ENCODE measurements at places on chromosomes 4 and X.

- DNase-seq, result no peak
Observed at GRCh38 chrX:18894156-18894555, 89.8 kb downstream of the PHKA2 start.

DNA sequence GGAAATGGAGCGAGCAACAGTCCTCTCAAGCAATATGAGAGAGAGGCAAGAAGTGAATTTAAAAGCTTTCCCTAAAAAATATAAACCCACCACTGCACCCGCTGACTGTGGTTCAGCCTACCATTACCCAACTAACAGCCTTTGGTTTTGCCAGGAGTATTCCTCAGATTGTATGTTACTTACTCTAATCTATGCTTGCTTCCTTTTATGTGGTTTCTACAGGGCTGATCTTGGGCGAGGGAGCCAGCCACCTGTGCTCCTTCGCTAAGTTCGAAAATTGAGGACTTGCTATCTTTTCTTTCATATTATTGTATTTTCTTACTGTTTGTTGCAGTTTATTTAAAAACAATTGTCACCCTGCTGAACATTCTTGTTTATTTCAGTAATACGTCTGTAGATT, 101.1 kb downstream of the DDX53 start:
- no peak for DNase-seq

- no peak for DNase-seq
Observed at GRCh38 chr4:121824950-121825349, 1.3 kb upstream of the CCNA2 start.

DNA sequence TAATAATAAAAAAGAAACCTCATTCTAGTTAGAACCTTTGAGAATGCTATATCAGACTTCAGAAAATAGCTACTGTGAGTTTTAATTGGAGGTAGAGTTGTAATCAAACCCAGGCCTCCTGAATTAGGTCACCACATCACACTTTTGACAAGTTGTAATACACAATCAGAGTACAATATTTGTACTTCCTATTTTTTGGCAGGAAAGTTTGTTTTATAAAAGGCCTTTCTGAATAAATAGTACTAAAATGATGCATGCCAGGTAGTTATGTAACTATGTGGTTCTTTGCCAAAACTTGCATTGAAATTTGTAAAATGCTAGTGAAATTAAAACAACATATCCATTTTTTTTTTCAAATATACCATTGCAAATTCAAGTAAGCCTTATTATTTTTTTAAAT, 26.8 kb downstream of the ADH7 start:
- DNase-seq, result no peak

DNA sequence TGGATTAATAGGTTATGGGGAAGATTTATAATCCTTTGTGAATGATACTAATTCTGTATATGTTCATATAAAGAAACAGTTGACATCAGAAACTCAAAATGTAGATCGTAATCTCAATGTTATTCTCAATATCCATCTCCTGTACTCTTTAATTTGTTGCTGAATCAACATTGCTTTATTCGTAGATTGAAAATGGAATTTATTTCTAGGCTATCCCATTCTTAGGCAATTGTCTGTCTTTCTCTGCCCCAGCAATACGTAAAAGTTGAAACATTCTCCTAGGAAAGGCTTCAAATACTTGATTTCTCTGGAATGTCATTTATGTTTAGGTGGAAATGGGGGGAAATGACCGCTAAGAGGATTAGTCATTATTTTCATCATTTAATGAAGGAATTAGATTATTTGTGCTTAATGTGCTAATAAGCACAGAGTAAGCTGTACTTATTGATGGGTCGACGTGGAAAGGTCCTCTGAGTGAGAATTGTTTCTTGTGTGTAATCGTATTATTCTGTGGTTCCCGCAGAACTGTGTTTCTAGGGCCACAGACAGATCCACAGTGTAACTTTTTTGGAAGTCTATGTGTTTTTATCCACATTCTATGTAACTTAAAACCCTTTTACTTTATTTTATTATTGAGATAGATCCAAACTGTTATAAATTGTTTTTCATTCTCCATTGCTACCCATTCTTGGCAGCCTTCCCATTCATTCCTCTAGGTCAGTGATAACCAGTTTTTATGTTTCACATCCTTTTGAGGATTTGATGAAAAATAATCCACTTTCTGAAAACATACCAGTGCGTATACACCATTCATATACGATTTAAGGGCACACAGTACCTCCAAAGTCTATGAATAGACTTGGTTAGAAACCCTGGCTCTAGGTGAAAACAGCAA, 262.9 kb downstream of the ARHGAP10 start:
- no peak for DNase-seq

DNA sequence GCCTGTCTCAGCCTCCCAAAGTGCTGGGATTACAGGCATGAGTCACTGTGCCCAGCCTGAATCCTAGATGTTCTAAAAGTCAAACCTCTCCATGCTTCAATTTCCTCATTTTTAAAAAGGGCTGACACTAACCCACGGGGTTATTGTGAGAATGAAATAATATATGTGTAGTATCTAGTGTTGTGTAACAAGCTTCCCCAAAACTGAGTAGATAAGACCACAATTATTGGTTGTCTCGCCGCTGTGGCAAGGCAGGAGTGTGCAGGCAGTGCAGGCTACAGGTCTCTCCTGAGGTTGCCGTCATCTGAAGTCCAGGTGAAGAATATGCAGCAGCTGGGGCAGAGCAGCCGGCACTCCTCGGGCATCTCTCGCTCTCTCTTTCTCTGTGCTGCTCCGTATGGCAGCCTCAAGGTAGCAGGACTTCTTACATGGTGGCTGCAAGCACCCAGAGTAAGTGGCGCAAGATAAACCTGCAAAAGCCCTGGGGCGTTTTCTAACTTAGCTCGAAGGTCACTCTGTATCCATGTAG, 30.9 kb downstream of the RAB33B start:
- DNase-seq, result no peak

GRCh38 chrX:49177338-49177833, 5.7 kb downstream of the PLP2 start:
- DNase-seq, result no peak

Measured in NCI-H524 treated with DMSO at 0.1 percent for 48 hours (cell line).